ENCODE measurements at places on chromosomes 6 and 20.

DNA sequence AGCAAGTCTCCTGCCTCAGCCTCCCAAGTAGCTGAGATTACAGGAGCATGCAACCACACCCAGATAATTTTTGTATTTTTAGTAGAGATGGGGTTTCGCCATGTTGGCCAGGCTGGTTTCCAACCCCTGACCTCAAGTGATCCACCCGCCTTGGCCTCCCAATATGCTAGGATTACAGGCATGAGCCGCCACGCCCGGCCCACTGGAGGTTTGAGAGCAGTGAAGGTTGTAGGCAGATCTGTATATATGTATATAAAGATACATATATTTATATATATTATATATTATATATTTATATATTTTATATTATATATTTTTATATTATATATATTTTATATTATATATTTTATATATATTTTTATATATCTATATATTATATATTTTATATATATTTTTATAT, 38.2 kb upstream of the TTPAL start:
- no peak for DNase-seq

- no peak for DNase-seq
These were observed 68.5 kb upstream of the SRSF6 start for GRCh38 chr20:43389211-43389610.

DNA sequence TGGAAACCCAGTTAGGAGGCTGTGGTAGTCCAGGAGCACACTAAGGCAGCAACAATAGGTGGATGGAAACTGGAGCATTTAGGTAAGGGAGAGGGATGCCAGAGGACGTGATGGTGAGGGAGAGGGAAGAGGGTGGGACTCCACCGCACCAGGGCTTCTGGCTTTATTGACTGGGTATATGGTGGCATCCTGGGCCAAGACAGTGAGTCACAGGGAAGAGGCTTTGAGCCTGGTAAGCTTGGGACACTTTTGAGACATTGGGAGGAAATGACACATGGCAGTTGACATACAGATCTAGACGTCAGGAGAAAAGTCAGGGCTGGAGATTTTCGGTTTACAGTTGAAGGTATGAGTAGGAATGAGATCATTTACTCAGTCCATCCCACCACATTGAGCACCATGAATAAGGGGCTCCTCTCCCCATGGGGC, 14.9 kb downstream of the NT5E start:
- DNase-seq: no peak

DNA sequence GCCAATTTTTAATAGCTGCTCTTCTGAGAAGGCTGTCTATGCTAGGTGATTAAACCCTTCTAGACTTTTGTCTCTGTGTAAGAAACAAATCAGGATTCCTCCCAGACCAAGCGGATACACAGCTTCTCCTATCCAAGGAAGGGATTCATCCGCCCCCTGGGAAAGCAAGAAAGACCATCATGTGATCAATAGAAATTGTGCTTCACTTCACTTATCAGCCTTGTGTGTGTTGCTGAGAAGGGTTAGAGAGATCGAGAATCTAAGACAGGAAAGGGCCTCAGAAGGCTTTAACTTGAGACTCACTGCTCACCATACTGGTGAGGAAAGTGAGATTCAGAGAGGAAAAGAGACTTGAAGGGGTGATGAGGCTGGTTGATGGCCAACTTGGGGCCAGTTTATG, 1.5 kb downstream of the ABCC10 start:
- no peak for DNase-seq

DNA sequence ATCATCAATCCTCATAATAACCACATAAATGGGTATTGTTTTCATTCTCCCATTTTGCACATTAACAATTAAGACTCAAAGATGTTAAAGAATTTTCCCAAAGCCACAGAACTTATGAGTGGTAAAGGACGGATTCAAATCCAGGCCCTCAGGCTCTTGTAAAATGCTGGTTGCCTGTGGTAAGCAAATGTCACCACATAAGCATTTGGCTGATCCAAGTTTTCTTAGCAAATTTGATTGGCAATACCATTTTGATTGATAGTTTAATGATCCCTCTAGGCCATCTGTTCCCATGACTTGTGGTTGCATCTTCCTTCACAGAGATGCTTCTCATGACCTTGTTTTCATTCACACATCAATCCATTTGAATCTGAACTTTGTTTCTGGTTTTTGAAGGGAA, 252.0 kb upstream of the RIN2 start:
- no peak for DNase-seq

GRCh38 chr20:44810061-44810390, 320 bp downstream of the RIMS4 start:
- no peak for DNase-seq

DNA sequence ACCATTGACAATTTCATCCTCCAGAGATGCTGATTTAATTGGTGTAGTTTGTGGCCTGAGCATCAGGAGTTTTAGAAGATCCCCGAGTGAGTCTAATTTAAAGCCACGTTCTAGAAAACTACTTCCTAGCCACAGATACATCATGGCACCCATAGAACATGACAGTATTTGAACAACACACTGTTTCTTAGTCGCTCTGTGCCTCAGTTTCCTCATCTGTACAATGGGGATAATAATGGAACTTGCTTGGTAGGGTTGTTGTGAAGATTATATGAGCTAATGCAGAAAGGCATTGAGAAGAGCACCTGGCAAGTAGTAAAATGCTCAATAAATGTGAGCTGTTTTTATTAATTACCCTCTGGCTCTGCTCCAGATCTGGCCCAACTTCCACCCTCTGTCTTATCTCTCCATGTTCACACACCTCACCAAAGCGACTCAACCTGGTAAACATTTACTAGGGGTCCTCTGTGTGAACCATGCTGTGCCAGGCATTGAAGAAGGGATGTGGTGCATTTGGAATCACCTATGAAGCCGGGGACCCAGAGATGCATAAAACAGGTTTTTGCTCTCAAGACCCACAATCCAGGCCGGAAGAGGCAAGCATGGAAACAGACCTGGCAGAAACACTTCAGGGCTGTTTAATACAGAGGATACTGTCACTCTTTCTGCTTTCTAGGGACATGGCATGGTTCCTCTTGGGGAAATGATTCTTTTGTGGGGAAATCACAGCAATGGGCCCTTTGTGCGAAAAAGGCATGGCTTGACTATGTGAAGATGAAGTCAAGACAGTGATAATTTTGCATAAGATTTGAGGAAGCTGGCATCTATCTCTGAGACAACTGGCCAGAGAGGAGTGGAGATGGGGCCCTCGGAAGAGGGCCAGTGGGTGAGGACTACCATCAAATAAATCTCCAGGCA, 16.2 kb upstream of the MRPS18A start:
- no peak for DNase-seq

GRCh38 chr6:43951063-43951755, 176.0 kb downstream of the MRPL14 start:
- DNase-seq: no peak

DNA sequence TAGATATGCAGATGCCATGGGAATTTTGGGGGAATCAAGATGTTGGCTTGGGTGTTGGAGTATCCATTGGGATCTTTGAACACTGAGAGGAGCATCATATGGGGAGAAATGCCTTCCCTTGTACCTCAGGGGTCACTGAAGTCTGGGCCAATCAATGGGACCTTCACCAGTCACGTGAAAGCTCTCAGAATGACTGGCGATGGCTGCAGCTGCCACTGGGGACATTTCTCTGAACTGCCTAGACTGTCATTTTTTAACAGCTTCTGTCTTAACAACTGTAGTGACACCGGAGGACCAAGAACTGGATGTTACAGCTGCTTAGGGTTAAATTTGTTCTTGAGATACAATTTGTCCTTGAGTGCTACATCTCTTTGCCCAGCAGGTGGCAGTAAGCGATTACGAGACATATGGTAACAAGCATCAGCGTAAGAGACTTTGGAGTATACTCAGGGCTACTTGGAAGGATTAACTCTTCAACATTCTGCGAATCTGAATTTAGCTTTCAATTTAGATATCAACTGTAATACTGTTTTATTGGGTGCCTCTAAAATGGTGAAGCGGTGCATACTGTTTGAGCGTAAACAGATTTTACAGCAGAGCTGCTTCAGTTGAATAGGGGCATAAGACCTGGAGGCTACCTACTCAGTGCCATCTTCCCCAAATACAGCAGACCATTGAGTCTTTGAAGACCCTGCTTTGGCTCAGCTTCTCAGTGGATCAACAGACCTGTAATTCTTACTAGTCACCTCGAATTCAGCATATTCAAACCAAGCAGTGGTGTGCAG, 36.0 kb downstream of the CCN2 start:
- peak; percentile 40 for DNase-seq

DNA sequence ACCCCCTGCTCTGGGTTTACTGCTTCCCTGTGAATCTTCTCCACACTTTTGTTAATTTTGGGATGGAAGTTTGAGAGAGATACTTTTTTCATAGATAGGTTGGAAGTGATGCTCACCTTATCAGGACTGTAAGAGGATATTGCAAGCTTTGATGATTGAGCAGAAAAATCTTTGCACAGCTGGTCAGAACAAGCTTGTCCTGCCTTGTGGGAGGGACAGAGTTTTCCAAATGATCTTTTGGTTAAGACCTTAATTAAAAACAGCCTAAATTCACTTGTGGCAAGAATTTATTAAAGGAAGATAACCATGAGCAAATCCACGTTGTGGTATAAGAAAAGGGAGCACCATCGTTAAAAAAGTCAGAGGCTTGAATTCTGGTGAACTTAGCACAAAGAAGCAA, 32.2 kb downstream of the E2F3 start:
- DNase-seq: peak; percentile 11

GRCh38 chr6:51844336-51844735, 243.1 kb downstream of the PKHD1 start:
- DNase-seq: no peak

GRCh38 chr20:15603506-15603905, 969.7 kb downstream of the KIF16B start:
- DNase-seq: no peak

DNA sequence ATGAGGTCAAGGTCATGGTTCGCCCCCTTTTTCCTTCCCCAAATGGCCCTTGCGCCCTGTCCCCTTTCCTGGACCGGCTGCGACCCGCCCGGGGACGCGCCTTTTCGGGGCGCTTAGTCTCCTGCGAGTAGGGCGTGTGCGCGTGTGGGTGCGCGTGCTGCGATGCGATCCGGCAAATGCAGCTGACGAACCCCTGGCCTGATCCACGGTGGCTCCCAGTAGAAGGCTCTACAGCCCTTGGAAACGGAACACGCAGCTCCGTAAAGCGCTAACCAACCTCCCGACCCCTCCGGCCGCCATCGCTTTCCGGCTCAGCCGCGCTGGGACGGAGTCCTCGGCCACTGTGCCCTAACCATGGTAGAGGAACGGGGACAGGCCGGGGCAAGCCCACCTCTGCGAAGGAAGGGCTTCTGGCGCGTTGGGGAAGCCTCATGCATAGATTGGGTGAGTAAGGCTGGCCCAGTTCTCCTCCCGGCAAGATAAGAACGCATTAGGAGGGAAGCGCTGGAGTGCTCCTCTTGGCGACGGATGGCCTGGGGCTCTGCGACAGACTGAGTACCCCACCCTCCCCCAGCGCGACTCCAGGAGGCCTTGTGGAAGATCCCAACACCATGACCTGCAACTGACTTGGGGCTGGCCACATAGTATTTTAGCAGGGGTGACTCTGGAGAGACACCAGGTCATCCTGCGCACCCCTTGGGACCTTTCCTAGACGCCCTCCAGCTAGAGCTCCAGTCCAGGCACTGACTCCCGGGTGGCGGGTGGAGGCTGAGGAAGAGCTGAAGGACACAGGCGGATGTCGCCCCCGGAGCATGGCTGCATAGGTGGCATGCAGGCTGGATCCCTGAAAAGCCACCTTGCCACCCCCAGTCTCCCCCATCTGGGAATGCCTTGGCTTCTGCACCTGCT, 1.1 kb upstream of the SLC4A11 start:
- no peak for DNase-seq

DNA sequence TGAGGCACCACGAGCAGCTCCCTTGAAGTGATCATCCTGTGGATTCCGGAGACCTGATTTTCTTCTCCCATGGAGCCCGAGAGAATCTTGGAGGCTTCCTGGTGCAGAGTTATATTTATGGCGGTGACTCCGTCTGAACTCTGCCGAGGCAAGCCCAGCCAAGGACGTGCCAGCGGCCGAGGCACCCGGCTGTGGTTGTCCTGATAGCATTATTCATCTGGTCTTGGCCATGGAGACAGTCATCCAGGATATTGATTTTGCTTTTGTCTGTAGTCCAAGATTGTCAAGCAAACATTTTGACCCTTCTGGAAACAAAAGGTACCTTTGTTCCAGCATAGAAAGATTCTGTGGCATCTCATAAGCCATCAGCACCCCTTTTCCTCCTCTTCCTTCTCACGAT, 163.3 kb downstream of the SCML4 start:
- DNase-seq: no peak

- no peak for DNase-seq
These were observed 308.9 kb upstream of the FOXQ1 start for GRCh38 chr6:1002989-1003388.

- peak; percentile 49 for DNase-seq
These were observed 21.1 kb downstream of the RTN4IP1 start for GRCh38 chr6:106608080-106608668.

DNA sequence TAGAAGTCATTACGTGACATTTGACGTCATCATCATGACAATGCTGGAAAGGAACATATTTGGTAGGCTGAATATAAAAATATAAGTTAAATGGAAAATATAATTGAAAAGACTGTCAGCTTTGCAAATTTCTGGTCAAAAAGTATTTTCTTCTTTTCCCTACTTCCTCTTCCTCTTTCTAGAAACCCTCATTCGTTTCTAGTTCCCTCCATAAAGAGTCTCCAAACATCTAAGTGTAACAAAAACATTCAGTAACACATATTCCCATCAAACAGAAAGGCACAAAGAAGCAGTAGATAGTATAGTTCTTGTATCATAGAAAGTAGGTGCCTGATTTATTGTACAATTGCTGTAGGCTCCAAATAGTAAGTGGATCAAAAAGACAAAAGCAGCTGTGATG, 150.8 kb upstream of the FAM83B start:
- DNase-seq: no peak

- DNase-seq: no peak
These were observed 74.6 kb downstream of the MAP3K5 start for GRCh38 chr6:136717716-136717990.

- DNase-seq: no peak
These were observed 717.8 kb upstream of the HS3ST5 start for GRCh38 chr6:115060581-115060980.

DNA sequence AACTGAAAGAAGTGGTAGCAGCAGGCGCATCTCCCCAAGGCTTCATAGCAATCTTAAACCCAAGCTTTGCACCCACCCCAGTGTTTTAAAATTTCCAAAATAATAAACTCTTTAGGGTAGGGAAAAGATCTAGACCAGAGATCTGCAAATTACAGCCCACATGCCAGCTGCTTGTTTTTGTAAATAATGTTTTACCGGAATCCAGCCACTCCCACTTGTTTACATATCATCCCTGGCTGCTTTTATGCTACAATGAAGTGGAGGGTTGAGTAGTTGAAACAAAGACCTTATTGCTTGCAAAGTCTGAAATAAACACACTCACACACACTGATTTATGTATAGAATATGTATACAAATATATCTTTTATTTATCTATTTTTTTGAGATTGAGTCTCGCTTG, 30.0 kb downstream of the SLX4IP start:
- no peak for DNase-seq
